ENCODE measurements at places on chromosomes 1 and 21. TPM values are rescaled to one million over a fixed set of nuclear protein-coding genes. Genes with fewer than 3 reads are reported as not detected.
A peak's percentile ranks its signal among the peaks of the same experiment; 100 is the strongest.

The SPEN gene
- total RNA-seq = 33.2 TPM

DNA sequence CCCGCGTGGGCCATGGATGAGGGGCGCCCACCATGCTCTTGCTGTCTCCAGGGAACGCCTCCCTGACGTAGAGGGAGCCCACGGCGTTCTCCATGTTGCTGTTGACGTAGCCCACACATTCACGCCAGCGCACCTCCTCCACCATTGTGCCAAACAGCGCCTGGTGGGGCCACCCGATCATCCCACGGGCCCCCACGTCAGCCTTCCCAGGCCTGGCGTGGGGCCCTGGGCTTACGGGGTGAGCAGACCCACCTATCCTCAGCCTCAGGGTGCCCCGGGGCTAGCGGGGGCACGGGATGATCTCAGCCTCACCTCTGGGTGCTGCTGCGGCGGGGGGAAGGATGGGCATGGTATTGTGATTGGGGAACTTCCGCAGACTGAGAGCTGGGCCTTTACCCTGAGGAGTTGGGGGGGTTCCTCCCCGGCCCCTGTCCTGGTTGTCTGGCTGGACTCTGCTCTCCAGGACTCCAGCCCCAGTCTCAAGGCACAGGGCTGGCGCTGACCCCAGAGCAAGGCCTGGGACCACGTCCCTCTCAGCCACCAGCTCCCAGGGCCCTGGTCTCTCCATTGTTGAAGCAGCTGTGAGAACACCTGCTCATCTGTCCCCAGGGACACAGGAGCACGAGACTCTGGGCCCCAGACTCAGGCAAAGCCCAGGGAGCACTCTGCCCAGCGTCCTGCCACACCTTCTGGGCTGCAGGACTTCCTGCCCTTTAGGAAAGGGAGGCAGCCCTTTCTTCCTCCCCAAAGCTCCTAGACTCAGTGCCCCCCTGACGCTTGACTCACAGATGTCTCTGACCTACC is 10.2 kb downstream of the PRXL2B start:
- DNase-seq = peak; percentile 8

The CD84 gene
- 11.8 TPM for total RNA-seq

- DNase-seq = peak; percentile 47
Observed at GRCh38 chr1:154767315-154768240, 102.5 kb downstream of the KCNN3 start.

The TCEA3 gene
- 79.2 TPM for total RNA-seq

The KIRREL1 gene
- 14.7 TPM for total RNA-seq

DNA sequence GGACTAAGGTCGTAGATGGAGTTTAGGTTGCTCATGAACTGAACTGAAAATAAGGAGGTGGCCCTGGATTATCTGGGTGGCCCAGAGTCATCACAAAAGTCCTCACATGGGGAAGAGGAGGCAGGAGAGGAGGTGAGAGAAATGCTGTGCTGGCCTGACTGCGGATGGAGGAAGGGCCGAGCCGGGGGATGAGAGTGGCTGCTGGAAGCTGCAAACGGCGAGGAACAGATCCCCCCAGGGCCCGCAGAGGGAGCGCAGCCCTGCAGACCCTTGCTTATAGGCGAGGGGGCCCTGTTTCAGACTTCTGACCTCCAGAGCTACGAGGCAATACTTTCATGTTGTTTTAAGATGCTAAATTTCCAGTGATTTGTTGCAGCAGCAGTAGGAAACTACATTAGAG is 102.7 kb upstream of the C1orf174 start:
- no peak for DNase-seq

The EXO1 gene
- 0.51 TPM for total RNA-seq

GRCh38 chr21:42059721-42060120 is 11.4 kb upstream of the UMODL1 start:
- DNase-seq = no peak

The NKAIN1 gene
- total RNA-seq = 0.28 TPM

DNA sequence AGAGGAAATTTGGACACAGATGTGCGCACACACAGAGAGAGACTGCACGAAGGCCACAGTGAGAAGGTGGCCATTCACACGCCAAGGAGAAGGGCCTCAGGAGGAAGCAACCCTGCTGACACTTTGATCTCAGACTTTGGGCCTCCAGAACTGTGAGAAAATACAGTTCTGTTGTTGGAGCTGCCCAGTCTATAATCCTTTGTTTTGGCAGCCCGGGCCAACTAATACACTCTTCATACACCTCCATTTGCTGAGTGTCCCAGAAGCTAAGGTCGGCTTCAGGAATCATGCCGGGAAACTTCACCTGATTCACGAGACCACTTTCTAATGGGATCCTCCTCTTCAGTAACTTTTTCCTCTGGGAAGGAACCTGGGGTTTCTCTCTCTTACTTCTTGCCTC is 23.2 kb downstream of the HUNK start:
- DNase-seq = no peak

- DNase-seq = no peak
Observed at GRCh38 chr1:60832367-60832766, 250.0 kb upstream of the NFIA start.

DNA sequence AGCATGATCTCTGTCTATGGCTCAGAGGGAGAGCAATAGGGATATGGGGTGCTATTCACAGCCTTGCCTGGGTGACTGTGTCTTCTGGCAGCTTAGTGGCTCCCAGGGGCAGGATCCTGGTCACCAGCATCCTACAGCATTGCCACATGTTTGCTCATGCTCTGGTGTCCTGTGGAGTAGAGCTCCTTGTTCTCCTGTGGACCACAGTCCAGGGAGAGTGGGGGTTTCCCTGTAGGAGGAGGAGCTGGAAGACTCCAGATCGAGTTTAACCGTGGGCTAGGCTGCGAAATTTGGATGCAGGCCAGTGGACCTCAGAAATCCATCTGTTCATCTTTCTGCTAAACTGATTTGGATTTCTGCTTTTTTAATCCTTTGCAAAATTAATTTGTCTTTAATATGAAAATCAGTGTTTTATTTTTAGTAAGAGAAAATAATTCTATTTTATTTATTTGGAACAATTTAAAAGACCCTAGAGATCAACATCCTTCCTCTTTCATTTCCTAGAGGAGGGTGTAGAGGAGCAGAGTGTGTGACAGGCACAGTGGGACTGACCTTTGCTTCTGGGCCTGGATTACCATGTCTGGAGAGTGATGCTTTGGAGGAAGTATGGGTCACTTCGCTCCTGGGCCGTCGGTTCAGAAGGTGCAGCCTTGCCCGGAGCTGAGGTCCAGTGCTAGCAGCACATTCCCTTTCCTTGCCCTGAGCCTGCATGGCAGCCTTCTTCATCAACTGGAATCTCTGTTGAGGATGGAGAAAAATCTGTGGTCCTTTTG is 17.4 kb downstream of the ADARB1 start:
- no peak for DNase-seq

The EDN2 gene
- 1.0 TPM for total RNA-seq

DNA sequence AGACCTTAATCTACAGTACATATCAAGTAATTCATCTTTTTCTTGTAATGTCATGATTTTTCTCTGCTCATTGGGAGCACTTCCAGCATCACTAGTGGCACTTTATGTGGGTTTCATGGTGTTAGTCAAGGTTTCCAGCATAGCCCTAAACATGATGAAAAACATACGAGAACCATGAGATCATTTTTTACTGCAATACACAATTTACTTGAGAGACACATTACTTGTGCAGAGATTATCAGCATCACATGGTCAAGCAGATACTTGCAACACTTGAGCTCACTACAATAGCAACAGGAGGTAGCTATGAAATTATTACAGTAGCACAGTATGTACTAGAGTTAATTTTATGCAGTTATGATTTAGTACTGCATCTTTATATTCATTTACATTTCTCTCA is 36.4 kb downstream of the ITGB3BP start:
- no peak for DNase-seq

GRCh38 chr1:33096363-33097005 is 15.5 kb downstream of the AZIN2 start:
- no peak for DNase-seq

- no peak for DNase-seq
Observed at GRCh38 chr1:94259635-94260289, 22.4 kb upstream of the ARHGAP29 start.

GRCh38 chr1:51644533-51645197 is 27.8 kb downstream of the OSBPL9 start:
- no peak for DNase-seq

DNA sequence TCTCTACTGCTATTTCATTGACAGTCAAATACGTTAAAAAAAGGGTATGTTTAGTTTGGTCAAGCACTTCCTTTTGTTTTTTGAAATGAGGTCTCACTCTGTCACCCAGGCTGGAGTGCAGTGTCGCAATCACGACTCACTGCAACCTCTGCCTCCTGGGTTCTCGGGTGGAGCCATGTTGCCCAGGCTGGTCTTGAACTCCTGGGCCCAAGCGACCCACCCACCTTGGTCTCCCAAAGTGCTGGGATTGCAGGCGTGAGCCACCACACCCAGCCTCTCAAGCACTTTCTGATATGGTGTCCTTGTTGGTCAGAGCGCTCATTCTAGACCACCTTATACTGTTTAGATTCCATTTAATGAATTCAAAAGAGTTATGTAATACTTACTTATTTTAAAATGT is 20.9 kb upstream of the RHBDL2 start:
- DNase-seq = no peak

The RGS4 gene
- 1.6 TPM for total RNA-seq

The TRIM67 gene
- not detected for total RNA-seq

DNA sequence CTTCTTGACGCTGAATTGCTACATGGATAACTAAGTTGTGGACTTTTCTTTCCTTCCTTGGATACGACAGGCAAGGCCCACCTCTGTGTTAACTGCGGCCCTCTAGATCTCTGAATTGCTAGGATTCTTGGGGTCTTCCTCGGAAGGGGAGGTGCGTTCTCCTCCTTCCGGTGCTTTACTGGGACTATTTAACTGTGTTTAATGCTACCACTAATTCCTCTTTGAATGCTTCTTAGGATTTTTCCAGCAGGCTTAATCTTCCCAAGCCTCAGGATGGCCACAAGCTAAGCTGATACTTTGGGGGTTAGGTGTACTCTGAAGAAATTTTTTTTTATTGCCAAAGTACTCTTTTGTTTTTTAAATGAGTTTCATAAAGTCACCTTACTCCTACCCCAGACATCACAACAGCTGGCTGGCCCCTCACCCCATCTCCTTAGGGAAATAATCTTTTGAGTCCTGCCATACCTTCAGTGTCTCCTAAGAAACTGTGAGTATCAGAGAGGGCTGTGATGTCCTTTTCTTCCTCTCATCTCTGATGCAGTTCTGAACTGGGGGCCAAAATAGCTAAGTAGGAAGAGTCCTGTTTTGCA is 21.4 kb downstream of the KIRREL1 start:
- DNase-seq = no peak

DNA sequence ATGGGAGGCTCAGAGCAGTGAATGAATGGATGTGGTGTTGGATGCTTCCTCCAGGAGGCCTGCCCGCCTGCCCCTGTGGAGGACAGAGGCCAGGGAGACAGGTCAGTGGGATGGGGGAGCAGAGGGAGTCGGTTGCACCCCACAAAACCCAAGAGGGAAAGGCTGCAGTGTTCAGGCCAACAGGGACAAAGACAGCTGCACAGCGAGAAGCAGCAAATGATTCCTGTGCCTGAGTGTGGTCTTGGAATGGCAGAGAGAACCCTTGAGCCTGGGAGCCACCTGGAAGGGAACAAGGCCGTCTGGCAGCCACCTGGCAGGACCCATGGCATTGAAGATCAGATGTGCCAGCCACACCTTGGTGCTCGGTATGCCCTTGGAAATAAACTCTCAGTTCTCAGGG is 8.1 kb downstream of the TFF3 start:
- no peak for DNase-seq

The RBM15 gene
- 15.4 TPM for total RNA-seq

DNA sequence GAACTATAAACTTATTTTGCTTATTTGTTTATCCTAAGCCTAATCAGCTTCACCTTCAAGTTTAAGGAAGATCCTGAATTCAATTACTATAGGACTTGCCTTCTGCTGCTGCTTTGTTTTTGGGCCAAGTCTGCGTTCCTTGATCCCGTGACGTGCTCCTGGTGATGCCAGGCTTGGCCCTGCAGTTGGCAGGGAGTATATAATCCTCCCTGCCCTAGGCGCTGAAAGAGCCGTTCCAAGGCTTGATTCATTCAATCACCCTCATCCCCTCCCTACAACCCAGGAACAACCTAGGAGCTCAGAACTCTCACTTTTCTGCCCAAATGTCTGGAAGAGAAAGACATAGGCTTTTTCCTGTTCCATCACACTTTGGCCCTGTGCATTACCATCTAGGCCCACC is 12.4 kb upstream of the LRRN2 start:
- no peak for DNase-seq

The REG4 gene
- not detected for total RNA-seq

DNA sequence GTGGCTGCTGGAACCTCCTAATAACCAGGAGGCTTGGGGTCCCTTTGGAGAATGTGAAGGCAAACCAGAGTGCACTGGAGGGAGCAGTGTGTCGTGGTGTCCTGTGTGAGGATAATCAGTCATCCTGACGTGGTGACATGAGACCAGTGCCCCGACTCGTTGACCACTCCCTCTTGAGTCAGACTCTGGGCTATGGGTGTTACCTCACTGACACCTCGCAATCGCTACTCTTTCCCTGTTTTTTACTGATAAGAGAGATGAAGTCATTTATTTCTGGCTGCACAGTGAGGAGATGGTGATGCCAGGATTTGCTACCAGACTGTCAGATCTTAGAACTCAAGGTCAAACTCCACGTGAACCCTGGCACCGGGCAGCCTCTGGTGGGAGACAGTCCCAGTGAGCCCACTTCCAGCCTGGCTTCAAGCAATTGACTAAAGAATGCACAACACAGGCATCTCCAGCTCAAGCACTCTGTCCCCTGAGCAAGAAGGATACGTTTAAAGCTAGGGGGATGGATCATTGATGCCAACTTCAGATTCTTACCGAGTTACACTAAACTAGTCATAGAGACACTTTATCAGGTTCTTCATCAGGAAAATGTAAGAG is 30.3 kb downstream of the UBASH3A start:
- no peak for DNase-seq

GRCh38 chr1:204448344-204448964 is 36.8 kb upstream of the PPP1R15B start:
- DNase-seq = no peak

- no peak for DNase-seq
Observed at GRCh38 chr21:42238185-42238934, 19.4 kb downstream of the ABCG1 start.

DNA sequence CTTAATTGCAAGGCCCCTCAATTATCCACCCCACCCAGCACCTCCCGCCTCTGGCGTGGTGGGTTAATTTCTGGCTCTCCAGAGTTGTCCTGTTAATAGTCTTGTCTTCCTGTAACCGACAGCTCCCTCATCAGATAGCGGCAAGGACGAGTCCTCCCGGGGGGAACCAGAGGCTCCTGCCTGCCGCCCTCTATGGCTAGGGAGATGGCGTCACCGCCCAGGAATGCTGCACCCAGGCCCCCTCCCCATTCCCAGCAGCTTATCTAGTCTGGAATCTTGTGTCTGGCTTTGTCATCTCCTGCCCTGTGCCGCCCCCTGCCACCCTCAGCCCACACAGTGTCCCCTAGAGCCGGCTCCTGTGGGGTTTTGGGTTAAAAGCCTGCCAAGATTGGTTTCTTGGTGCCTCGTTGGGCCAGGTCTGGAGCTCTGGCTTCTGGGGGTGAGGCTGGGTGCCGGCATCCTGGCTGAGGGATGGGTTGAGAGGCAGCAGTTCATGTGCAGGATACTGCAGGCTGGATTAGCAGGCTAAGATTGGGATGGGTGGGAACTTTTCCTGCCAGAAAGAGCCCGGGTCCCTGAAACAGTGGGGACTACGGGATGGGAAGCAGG is 48.8 kb downstream of the EDN2 start:
- DNase-seq = no peak

The USH2A gene
- 3.9 TPM for total RNA-seq

The POU2F1 gene
- total RNA-seq = 10.3 TPM

- no peak for DNase-seq
Observed at GRCh38 chr1:229266832-229267500, 3.9 kb upstream of the RAB4A start.

All from heart right ventricle (tissue), 16 donors.